RKO (cell line): ENCODE measurements at places on chromosomes 2 and 18.

- no peak for DNase-seq
These were observed 152.9 kb downstream of the PXDN start for GRCh38 chr2:1591461-1591770.

DNA sequence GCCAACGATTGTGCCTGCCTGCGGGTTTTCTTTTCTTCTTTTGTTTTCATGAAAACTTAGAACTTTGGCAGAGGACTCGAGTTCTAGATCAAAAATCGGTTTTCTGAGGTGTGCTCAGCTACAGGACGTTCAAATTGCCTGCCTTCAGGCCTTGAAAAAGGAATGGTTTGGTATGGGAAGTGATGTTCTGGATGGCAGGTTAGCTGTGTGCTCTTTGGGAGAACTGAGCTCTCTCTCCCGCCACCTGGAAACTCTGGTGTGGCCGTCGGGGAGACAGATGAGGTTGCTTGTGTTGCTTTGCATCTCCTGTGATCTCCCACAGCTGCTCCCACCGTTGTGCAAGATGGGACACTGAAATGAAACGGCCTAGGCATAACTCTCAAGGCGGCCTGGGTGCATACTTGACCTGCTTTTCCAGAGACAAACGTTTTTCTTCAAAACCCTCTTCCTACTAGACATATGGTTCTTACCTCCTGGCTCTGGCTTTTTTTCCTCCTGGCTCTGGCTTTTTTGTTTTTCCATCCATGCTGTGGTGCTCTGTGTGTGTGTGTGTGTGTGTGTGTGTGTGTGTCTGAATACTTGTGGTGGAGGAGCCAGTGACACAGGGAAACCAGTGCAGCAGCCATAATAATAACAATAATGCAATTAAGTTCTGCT is 2.0 kb downstream of the FMNL2 start:
- DNase-seq = peak; percentile 47

DNA sequence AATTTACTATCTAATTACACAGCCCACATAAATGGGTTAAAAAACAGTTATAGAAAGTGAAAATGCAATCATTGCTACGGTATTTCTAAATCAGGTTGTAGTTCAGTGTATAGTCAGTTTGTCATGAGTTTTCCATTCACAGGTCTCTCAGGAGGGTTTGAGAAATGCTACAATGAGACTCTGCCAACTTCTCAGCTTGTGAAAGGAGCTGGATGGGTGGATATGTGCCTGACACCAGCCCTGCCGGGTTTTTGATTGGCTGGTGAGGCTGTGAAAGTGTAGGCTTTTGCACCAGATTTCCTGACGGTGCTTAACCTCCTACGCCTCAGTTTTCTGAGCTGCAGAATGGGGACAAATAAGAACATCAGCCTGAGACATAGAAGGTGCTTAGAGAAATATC is 102.6 kb upstream of the SMIM21 start:
- no peak for DNase-seq

DNA sequence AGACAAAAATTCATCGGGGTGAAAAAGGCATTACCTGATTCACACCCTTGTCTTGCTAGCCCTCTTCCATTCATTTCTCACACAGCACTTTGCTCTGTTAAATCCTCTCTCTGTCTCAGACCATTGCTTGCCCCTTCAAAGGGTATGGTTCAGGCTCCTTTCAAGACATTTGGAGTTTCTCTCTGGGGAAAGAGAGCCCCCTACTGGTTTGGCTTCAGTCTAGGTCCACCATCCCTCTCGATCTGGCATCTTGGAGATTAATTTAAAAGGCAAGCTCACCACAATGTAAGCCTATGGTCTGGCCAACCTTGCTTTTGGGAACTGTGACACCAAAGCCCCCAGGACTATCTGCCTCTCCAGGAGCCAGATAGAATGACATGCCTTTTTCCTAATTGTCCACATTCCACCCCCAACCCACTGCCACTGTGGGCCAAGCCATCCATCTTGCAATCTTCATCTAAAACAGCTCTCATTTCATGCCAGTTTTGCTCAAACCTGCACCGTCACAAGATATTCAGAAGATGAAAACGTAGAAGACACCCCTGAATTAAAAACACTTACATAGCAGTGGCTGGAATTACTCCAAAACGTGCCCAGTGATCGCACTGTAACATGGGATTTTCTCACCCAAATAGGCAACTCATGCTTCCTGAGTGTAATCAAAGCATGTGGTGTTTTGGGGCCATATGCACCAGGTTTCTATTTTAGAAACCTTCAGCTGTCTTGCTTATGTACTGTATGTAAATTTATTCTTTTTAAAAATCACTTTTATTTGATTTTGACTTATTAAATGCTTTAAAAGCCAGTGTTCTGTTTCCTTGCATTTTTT is 93.9 kb downstream of the FARSB start:
- DNase-seq = peak; percentile 25

DNA sequence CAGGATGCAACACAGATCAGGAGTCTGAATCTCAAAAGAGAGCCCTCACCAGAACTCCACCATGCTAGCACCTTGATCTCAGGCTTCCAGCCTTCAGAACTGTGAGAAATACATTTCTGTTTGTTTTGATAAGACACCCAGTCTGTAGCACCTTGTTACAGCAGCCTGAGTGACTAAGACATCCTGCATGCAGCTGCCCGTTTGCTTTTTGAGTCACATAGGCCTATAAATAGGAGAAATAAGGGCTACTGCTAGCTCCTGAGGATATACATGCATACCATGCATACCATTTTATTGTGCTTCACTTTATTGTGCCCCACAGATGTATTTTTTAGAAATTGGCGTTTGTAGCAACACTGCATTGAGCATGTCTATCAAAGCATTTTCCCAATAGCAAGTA is 337.8 kb downstream of the CDH2 start:
- peak; percentile 21 for DNase-seq

- DNase-seq = no peak
These were observed 68.1 kb downstream of the EMILIN2 start for GRCh38 chr18:2914881-2915240.

- DNase-seq = peak; percentile 13
These were observed 230.1 kb upstream of the PXDN start for GRCh38 chr2:1974397-1974796.

- no peak for DNase-seq
These were observed 634.3 kb upstream of the SOX11 start for GRCh38 chr2:5057891-5058351.

DNA sequence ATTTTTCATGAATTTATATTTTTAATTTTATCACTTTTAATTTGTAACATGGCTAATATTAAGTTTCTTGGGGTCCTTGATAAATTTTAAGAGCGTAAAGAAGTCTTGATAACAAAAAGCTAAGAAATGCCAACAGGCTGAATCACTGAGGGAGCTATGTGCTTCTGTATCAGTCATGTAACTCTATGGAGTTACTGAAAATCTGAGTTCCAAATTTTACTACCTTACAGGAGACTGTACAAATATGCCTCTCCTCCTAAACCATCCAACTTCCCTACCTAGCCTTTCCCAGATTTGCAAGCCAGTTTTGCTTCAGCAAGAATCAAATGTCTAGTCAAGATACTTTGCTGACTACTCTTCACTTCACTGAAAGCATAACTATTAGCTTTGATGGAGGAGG is 35.7 kb downstream of the FEZ2 start:
- peak; percentile 92 for DNase-seq

- no peak for DNase-seq
These were observed 41.3 kb downstream of the ATF2 start for GRCh38 chr2:175126661-175127060.

GRCh38 chr18:67545681-67546080 is 29.2 kb upstream of the DSEL start:
- no peak for DNase-seq

DNA sequence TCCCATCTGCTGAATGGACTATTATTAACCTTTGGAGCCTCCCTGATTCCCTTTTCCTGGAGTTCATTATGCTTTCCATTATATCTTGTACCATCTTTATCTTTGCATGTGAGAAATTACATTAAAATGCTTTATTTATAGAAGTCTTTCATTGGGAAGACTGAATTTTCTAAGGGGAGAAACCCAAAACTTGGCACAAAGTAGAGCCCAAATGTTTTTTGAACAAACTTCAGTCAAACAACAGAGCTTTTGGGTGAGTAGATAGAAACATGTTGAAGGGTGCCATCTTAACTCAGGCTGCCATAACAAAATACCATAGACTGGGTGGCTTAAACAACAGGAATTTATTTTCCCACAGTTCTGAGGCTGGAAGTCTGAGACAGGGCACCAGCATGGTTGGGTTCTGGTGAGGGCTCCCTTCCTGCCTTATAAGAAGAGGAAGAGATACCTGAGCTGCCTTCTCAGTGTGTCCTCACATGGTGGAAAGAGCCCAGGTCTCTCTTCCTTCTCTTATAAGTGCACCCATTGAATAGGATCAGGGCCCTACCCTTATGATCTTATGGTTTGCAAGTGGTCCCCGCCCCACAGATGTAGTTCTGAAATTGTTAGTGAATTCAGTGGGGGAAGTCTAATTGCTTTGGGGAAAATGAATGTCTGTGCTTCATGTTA is 19.2 kb downstream of the RALB start:
- no peak for DNase-seq

DNA sequence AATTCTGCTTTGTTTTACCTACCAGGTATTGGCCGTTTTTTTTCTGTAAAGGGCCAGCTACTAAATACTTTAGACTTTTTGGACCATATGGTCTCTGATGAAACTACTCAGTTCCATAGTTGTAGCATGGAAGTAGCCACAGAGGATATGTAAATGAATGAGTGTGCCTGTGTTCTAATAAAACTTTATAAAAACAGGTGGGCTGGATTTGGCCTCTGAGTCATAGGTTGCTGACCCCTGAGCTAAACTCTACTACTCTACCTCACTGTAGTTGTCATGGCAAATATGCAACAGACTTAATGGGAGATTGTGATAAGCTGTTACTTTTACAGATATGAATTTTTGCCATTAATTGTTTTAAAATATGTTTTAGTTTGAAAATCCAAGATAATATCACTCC is 19.7 kb downstream of the CLIP4 start:
- DNase-seq = peak; percentile 32
